ENCODE measurements at places on chromosomes 1 and 21.

DNA sequence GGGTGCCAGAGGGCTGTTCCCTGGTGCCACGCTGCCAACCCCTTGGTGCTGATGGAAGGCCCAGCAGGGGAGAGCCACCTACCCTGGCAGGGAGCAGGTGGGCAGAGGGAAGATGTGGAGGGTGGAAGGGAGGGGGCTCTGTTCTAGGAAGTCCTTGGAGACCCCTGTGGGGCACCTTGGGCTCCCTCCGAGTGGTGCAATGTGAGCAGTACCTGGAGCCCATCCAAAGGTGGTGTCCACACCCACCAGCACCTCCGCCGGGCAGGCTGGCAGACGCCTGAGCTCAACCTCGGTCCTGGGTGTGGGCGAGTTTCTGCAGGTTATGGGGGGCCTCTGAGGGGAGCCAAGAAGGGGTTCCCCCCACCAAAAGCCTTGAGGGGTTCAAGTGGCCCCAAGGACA lies 11.3 kb upstream of the DNMT3L start:
- no peak for DNase-seq

- no peak for DNase-seq
Measured at GRCh38 chr21:41928621-41929220, 25.1 kb downstream of the C2CD2 start.

DNA sequence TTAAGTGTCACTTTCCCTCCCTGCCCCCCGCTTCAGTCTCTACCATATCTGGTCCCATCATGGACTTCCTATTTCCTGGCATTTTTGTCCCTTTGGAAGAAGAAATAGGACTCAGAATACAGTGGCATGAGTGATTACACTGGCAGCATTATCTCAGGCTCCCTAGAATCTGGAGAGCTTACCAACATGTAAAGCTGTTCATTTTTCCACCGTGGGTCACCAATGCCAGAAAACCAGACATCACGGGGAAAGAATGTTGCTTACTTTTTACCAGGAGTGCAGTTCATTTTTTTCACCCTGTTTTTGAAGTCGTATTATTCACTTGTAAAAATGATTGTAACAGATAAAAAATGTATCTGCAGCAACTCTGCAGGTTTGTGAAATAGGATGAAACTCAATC lies 44.8 kb downstream of the BACH1 start:
- peak; percentile 64 for DNase-seq

DNA sequence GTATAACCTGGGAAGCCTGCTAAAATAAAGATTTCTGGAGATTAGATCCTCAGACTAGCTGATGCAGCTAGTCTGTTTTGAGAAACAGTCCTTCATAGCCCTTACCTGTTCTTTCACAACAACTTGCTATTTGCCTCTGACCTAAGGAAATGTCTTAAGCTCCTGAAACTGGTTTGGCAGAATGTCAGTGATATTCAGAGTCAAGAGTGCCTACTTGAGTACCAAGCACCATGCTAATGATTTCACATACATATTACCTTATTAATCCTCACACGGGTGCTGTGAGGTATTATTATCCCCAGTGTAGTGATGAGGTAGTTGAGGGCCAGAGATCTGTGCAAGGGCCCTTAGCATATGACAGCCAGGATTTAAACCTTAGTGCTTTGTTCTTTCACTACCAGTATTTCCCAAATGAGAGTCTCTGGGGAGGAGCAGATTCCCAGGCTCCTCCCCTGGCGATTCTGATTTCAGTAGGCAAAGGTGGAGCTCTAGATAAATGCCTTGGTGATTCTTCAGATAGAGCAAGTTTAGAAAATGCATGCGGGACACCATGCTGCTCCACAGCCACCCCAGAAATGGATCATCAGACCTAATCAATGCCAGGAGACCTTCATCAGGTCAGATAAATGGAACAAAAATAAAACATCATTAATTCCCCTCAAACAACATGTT lies 47.4 kb upstream of the WNT2B start:
- no peak for DNase-seq

Data from AG04449 (cell line).